ENCODE measurements at places on chromosomes 12 and 14.

GRCh38 chr12:126936181-126936851 lies 1330.7 kb upstream of the TMEM132C start:
- DNase-seq = no peak

DNA sequence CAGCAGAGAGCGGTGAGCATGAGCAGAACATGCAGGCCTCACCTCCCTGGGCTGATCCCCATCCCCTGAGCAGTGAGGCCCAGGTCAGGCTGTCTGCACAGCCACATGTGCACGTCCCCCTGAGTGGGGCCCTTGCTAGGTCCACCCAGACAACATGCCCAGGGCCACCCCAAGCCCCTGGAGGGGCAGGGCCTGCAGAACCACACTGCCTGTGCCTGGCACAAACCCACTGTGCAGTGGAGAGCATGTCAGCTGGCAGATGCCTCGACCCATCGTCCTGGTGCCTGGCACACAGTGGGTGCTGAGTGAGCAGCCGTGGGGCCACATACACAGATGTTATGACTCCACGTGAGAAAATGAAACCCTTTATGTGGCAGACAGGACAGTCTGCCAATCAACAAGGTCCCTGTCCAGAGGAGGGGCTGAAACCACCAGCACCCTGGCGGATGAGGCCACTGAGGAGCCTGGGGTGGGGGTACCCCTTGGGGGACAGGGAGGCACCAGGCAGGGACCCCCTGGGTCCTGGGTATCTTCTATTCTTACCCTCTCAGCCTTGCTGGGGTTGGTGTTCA lies 8.3 kb downstream of the ANHX start:
- no peak for DNase-seq

DNA sequence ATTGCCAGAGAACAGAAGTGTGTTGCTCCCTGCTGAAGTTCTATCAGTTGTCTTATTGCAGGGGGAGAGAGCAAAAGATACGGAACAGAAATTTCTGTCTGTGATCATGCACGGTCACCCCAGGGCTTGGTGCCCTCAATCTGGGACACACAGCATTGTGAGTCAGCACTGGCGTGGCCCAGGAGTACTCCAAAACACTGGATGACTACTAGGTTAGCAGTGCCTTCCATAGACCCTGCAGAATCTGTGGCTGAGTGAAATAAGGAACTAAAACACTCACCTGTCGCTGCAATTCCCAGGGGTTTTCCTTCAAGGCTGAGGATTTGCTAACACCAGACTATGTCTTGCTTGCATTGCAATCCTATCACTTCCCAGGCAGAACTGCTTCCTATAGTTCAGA lies 165.5 kb downstream of the ANO6 start:
- no peak for DNase-seq

GRCh38 chr14:21268617-21269251 lies 508 bp downstream of the HNRNPC start:
- no peak for DNase-seq

DNA sequence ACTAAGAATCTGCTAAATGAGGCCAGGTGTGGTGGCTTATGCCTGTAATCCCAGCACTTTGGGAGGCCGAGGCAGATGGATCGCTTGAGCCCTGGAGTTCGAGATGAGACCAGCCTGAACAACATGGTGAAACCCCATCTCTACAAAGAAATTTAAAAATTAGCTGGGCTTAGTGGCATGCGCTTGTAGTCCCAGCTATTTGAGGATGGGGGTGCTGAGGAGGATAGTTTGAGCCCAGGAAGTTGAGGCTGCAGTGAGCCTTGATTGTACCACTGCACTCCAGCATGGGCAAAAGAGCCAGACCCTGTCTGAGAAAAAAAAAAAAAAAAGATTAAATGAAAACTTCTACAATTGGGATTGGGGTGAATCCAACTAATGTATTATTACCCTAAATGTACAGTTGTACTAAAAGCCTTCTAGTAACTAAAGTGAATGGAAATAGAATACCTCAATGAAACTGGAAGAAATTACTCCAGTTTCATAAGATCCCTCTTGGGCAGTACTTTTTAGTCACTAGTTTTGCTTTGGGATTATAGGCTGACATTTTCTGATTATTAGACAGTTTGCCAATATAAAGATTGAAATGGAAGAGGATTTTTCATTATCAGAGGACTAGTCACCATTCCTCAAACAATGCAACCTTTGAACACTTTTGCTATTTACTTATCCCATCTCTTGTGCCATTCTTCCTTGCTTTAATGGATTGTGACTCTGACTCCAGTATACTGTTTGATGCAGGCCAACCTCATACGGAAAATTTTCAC lies 14.3 kb downstream of the COCH start:
- no peak for DNase-seq

DNA sequence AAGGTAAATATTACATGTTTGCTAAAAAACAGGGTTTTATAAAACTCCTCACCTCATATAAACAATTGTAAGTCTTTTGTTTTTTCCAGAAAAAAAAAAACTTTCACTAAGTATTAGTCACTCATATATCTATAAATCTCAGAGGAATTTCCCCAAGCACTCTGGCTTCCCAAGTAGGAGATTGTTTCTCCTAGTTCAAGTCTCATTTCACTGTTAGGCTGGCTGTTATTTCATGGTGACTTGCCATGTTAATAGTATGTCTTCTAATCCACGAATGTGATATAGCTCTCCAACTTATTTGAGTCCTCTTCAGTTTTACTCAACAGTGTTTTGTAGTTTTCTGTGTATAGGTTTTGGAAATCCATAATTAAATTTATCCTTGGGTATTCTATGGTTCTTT lies 61.6 kb downstream of the CAPZA3 start:
- no peak for DNase-seq
